ENCODE measurements at places on chromosomes 3 and 15. TPM values are rescaled to one million over a fixed set of nuclear protein-coding genes. Genes with fewer than 3 reads are reported as not detected.

DNA sequence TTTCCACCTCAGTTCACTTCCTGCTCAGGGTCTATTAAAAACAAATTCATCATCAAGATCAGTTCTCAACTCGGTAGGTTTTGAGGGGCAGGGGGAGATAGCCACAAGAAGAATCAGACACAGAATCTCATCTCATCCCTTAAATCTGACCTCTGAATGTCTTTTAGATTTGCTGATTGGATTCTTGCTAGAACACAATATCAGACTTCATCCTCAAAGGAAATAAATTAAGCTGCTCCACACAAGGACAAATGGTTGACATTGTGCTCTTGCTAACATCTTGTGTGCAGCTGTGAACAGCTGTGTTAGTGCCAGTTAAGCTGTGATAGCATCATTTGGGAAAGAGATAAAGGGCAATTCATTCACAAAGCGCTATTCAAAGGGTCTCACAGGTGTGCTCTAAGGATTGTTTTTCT is 184.0 kb upstream of the ADAMTS9 start:
- H3K27ac ChIP-seq = no peak overlapping the region
- H3K4me1 ChIP-seq = no peaks in the 10 kb centered on the region
- no peak overlapping the region for H3K4me3 ChIP-seq
- no peaks in the 10 kb centered on the region for H3K27me3 ChIP-seq
- peaks cover 12% of the 10 kb centered on the region for H3K36me3 ChIP-seq

DNA sequence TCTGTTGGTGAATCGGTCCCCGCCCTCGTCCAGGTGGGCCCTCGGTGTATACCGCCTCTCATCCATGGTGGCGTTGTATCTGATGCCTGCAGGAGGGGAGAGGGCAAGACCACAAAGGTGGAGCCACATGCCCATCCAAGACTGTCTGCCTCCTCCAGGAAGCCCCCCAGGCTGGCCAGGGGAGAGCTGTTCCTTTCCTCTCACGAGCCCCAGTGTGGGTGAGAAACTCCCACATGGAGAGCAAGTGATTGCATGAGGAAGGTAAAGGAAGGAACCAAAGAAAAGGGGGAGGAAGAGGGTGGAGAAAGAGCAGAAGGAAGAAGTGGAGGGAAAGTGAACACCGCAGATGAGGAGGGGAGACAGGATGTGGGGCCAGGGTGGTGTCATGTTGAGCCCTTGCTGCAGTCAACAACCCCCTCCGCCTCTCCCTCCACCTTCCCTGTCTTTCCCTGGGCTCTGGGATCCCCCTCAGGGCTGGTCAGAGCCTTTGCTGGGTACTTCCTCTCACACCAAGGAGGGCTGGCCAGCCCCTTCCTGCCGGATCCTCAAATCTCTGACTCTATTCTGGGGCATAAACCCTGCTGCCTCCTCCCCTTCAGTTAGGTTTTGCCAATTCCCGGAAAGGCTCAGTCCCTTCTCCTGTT is 49.3 kb downstream of the FEM1B start:
- no peak overlapping the region for H3K4me3 ChIP-seq
- peaks cover 93% of the 10 kb centered on the region for H3K36me3 ChIP-seq
- H3K27ac ChIP-seq = peak overlapping the region; percentile 81

- no peaks in the 10 kb centered on the region for H3K4me1 ChIP-seq
- no peaks in the 10 kb centered on the region for H3K36me3 ChIP-seq
- no peak overlapping the region for H3K4me3 ChIP-seq
Measured at GRCh38 chr3:82940124-82940523, 1178.7 kb upstream of the GBE1 start.

Gene ACKR4
- total RNA-seq = 12.8 TPM

Gene UBAP1L
- 10.9 TPM for total RNA-seq

DNA sequence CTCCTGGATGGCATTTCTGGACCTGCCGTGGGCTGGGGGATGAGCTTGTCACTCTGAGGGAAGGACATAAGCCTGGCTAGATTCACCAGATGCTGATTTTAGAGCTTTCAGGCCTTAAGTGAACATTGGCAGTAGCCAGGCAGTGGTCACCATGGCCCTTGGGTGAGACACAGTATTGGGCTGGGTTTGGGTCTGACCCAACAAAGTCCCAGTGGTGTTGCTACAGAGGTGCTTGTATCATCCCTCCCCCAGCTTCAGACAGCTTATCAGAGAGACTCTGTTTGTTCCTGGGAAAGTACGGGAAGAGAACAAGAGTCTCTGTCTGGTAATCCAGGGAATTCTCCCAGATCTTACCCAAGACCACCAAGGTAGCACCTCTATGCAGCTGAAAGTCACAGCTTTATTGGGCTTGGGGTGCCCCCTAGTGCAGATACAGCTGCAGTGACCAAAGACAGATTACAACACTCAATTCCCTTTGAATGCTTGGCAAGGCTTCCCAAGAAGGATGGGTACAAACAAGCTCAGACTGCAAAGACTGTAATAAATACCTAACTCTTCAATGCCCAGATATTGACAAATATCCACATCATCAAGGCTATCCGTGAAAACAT is 9.8 kb upstream of the RUVBL1 start:
- no peak overlapping the region for H3K4me3 ChIP-seq
- H3K27me3 ChIP-seq = no peaks in the 10 kb centered on the region
- no peaks in the 10 kb centered on the region for H3K36me3 ChIP-seq

DNA sequence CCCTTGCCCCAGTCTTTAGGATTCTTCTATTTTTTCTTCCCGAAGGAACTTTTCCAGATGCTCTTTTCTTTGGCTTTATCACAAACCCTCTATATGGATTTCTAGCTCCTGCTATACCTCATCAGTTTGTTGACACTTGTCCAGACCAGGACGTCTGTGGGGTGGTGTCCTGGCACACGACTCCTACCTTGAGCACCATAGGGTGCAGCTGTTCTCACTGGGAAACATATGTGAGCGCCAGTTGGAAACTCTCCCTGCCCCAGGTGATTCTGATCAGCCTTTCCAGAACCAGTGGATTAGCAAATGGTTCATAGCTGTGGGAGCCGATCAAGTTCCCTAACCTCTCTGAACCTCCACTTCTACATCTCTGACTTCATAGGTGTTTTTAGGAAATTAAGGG is 40.6 kb upstream of the USP3 start:
- H3K4me3 ChIP-seq = no peak overlapping the region
- no peaks in the 10 kb centered on the region for H3K36me3 ChIP-seq
- no peak for DNase-seq
- no peaks in the 10 kb centered on the region for H3K27me3 ChIP-seq
- peaks cover 5% of the 10 kb centered on the region for H3K4me1 ChIP-seq
- no peak overlapping the region for H3K27ac ChIP-seq

DNA sequence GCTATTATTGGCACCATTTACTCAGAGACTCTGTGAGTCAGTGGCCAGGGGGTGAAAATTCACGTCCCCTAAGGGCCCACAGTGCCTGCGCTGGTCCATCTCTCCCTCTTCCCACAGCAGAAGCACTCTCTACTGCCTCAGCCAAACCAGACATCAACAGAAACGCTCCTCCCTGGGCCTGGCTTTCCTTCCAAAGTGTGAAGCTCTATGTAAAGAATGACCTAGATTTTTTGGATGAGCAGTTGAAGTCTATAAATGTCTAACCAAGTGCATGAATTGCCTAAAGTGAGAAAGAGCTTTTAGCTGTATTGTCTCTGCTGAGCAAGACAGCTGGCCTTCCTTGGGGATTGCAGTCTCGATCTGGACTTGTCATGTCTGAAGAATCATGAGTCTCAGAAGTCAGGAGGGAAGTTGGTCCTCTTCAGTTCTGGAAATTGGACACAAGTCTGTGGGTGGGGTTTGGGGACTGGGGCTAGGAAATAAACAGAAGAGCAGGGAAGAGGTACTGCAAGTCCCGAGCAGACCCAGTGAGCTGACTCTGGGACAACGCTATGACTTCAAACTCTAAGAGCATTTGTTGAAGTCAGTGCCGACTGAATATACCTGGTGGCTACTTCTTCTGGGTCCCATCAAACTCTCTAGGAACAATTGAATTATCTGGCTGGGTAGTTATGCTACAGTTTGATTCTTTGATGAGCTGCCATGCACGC is 29.0 kb downstream of the RASGRP1 start:
- H3K27ac ChIP-seq = no peak overlapping the region
- no peaks in the 10 kb centered on the region for H3K27me3 ChIP-seq
- no peaks in the 10 kb centered on the region for H3K36me3 ChIP-seq
- H3K4me3 ChIP-seq = no peak overlapping the region
- DNase-seq = no peak

Gene GMPPB
- 16.4 TPM for total RNA-seq

DNA sequence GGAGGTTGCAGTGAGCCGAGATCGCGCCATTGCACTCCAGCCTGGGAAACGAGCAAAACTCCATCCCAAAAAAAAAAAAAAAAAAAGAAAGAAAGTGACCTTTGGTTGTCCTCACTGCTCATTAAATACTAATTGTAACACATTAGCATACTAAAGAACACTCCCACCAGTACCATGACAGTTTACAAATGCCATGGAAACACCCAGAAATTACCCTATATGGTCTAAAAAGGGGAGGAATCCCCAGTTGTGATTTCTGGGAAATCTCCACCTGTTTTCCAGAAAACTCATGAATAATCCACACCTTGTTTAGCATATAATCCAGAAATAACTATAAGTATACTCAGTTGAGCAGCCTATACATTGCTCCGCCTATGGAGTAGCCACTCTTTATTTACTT is 23.5 kb upstream of the INO80 start:
- H3K36me3 ChIP-seq = no peaks in the 10 kb centered on the region
- no peaks in the 10 kb centered on the region for H3K4me1 ChIP-seq

DNA sequence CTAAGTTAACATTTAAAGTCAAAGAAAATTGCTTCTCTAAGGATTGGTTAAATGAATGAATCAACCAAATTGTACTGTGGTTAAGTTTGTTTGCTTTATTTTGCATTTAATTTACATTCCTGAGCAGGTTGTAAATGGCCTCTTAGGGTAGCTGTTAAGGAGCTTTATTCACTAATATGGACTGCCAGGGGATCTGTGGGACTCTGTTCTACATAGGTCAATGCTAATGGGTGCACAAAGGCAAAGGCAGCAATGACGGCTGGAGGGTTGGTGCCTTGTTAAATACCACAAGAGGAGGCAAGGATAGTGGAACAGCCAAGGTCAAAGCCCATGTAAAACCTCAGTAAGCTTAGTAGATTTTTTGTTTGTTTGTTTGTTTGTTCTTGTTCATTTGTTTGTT is 89.3 kb upstream of the P2RY1 start:
- H3K4me1 ChIP-seq = no peaks in the 10 kb centered on the region
- no peak overlapping the region for H3K4me3 ChIP-seq
- DNase-seq = no peak
- no peak overlapping the region for H3K27ac ChIP-seq
- no peaks in the 10 kb centered on the region for H3K36me3 ChIP-seq

DNA sequence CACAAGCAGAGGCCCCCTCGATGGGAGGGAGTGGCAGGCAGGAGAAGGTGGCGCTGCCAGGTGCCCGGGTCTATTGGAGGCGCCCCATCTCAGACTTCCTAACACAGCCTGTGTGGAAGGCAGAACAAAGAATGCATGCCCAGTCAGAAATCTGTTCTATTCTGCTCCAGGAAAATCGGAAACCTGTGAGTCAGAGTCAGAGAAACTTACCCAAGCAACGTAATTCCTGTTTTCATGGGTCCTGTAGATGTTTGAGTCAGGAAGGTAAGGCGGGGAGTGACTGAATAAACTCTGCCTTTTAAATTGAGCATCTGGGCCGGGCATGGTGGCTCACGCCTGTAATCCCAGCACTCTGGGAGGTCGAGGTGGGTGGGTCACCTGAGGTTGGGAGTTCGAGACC is 13.7 kb downstream of the MAP6D1 start:
- no peaks in the 10 kb centered on the region for H3K27me3 ChIP-seq
- no peak overlapping the region for H3K4me3 ChIP-seq
- no peak for DNase-seq
- no peaks in the 10 kb centered on the region for H3K4me1 ChIP-seq

Gene ILDR1
- not detected for total RNA-seq

Gene SLC22A13
- total RNA-seq = not detected

Gene CYP19A1
- 95.7 TPM for total RNA-seq

- no peaks in the 10 kb centered on the region for H3K4me1 ChIP-seq
- no peak for DNase-seq
- H3K4me3 ChIP-seq = no peak overlapping the region
Measured at GRCh38 chr3:39850716-39851032, 41.3 kb downstream of the MYRIP start.

DNA sequence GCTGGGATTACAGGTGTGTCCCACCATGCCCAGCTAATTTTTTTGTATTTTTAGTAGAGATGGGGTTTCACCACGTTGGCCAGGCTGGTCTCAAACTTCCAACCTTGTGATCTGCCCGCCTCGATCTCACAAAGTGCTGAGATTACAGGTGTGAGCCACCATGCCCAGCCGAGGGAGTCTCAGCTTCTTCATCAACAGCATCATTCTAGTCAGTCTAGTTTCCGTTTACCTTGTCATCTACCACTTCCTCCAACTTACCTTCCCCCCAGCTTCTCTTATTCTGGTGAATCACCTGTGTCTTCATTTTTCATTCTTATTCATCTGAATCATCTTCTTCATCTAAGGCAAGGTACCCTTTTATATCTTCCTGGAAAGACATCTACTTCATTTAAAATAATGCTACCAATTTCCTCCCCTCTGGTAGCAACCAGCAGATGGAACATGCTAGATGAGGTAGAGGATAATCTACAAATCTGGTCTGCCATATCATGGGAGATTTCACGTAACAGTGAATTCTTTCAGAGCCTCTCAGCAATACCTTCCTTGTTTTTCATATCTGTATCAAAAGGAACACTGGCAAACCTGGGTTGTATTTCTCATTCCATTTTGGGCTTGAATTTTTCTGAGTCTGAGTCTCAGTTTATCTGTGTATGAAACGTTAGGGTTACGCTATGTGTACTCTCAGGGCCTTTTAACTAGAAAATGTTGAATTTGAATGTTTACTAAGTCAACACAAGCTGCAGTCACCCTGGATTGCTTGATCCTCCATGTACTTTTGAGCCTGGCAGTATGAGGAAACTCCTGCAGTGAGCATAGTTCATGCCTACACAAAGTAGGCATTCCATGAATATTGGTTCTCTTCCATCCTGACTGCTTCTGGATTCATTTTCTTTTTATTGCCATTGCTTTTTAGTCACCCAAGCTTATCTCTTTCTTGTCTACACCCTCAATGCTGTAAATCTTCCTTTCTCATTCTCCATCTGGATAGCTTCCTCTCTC is 16.8 kb downstream of the LPP start:
- no peaks in the 10 kb centered on the region for H3K36me3 ChIP-seq
- no peak overlapping the region for H3K4me3 ChIP-seq
- no peaks in the 10 kb centered on the region for H3K27me3 ChIP-seq
- DNase-seq = peak; percentile 22
- H3K27ac ChIP-seq = peak overlapping the region; percentile 76

Gene ZCWPW2
- not detected for total RNA-seq

DNA sequence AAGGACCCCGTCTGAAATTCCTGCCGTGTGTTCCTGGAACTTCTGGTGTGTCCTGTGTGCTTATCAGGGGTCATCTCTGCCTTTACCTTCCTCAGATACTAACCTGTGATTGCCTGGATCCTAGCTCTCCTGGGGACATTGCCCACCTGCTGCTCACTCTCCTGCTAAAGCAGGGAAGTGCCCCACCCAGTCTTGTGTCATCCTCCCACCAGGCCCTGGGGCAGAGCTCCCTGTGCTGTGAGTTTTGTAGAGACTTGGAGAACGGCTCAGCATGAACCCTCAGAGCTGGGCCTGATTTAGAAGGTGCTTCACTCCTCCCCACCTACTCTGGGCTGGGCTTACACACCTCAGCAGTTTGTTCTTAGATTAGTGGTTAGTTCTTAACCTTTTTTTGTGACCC is 3.8 kb upstream of the TMEM44 start:
- peaks cover 11% of the 10 kb centered on the region for H3K36me3 ChIP-seq
- no peak overlapping the region for H3K27ac ChIP-seq
- DNase-seq = no peak
- H3K27me3 ChIP-seq = no peaks in the 10 kb centered on the region
- no peak overlapping the region for H3K4me3 ChIP-seq

All from ascending aorta (tissue), 2 donors.